ENCODE measurements at places on chromosomes 1 and 21.

GRCh38 chr21:42247716-42248115, 28.8 kb downstream of the ABCG1 start:
- no peak for DNase-seq

DNA sequence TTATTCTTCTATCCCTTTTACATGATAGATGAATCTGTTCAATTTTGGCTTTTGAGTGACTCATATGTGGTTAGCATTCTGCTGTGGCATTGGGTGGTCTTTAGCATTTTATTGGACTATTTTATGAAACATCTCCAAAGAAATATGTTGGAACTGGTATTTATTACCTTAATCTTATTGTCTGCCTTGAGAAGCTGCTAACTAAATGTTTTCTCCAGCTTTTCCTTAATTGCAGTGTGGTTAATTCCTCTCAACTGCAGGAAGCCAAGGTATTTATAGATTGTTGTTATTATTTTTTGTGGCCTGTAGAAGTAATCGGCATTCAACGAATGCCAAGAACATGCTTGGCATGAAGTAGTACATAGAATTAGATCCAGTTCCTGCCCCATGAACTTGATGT, 64.1 kb downstream of the NOS1AP start:
- no peak for DNase-seq

DNA sequence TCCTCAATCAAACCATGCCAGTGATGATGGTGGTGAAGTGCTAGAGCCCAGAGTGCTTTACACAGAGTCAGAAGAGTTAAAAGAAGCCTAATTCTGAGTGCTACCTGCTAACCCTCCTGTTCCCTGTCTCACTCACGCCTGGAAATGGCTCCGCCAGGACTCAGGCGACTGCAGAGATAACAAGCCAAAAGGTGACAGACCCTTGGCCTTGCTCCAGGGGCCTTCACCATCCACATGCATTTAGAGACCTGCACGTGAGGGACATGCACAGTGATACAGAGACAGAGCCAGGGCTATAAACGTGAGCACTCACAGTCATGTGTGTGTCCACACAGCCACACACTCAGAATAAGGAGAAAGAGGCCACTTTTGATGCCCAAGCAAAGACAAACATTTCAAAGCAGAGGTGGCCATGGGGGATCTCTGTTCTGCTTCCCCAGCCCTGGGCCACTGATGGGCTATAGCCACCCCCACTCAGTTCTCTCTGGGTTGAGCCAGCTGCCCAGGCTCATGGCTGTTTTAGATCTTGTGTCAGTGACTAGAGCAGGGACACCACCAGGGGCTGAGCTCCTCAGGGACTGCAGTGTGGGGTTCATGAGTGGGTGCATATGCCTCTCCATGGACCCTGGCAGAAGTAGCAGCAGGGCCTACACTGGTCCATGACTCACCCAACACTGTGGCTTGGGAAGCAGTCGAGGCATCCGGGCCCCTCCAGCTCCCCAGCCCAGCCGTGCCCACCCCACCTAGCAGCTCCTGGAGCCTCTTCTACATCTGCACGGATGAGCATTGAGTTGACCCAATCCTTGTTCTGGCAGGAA, 117.2 kb downstream of the EPHB2 start:
- no peak for DNase-seq

- DNase-seq = no peak
Observed at GRCh38 chr1:33790577-33790976, 73.3 kb upstream of the HMGB4 start.

GRCh38 chr1:59184365-59184905, 112.5 kb upstream of the FGGY start:
- no peak for DNase-seq

- DNase-seq = no peak
Observed at GRCh38 chr21:43624339-43624738, 34.9 kb downstream of the HSF2BP start.

DNA sequence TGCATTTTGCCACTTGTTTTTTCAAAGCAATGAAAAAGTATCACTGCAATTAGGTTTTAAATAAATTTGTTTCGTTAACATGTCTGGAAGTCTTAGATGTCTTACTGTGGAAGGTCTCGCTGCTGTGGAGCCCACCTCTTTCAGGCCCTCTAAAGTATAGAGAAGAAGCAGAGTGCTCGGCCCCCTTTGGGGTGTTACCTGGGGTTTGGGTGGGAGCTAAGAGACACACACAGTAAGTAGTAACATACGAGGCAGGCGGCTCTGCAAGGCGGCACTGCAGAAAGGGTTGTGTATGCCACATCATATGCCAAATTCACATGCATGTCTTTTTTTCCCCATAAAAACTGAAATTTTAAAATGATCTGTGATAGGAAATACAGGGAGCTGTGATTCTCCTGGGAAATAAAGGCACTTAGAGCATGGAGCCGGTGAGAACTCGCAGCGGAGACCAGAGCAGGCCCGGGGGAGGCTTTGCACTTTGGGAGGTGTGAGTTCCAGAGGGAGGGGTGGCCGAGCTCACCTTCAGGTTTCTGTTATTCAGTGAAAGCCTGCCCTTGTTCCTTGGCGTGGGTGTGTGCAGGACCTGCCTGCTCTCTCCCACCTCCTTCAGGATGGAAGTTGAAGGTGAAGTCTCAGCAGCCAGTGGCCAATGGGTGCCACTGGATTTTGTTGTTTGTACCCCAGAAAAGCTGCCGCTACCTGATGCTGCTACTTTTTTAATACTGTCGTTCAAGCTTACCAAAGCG, 35.7 kb upstream of the PWP2 start:
- DNase-seq = no peak

GRCh38 chr1:169513208-169513607, 27.5 kb upstream of the SLC19A2 start:
- DNase-seq = no peak

GRCh38 chr1:28510970-28511440, 5.2 kb downstream of the RCC1 start:
- DNase-seq = no peak

GRCh38 chr1:74368335-74368734, 133.1 kb downstream of the TNNI3K start:
- no peak for DNase-seq

DNA sequence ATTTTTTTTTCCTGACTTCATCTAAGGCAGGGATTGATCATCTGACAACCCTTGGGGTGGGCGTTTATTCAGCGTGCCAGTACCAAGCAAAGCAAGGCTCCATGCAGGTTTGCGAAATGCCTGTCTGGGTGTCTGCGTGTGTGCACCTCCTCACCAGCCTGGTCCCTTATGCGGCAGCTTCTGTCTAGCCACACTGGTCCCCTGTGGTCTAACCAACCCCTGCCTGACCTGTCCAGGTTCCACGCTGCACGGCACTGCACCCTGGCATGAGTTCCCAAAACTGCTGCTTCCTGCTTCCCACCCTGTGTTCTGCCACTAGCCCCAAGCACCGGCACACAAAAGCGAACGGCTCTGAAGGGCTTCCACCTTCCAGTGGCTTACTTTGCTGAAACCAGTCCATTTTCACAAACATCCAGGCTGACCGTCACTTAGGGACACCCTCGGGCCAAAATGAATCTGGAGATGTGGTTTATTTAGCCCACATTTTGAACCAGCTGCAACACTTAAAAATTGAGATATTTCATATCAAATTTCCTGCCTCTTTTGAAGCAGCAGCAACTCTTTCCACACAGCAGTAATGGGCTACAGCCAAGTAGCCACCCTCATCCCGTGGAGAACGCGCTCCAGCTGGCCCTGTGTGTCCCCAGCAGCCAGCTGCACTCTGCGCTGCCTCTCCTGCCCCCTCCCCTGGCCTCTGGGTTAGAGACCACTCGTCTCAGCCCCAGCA, 55.7 kb downstream of the HLCS start:
- DNase-seq = no peak

DNA sequence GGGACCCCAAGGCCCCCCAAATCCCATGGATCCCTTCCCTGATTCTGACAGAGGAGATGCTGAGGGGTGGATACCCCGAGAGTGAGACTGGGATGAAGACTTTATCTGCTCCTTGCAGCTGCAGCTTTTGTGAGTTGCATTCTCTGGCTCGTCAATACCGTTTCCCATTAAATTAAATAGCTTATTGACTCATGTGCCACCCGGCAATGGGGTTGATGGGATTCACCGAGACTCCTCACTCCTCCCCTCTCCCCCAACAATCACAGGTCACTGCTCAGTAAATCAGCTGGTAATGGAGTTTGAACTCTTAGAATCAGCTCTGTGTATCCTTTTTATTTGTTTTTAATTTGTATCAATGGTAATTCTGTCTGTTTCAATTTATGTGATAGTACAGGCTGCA, 337.5 kb upstream of the PLXNA2 start:
- DNase-seq = no peak

GRCh38 chr1:25805863-25806225, 5.9 kb downstream of the SELENON start:
- no peak for DNase-seq
